ENCODE measurements at places on chromosomes 3 and 15.

GRCh38 chr3:69433121-69433968 lies 47.5 kb upstream of the FRMD4B start:
- DNase-seq = no peak

- DNase-seq = no peak
Observed at GRCh38 chr3:149371001-149371722, 6.3 kb downstream of the TM4SF1 start.

DNA sequence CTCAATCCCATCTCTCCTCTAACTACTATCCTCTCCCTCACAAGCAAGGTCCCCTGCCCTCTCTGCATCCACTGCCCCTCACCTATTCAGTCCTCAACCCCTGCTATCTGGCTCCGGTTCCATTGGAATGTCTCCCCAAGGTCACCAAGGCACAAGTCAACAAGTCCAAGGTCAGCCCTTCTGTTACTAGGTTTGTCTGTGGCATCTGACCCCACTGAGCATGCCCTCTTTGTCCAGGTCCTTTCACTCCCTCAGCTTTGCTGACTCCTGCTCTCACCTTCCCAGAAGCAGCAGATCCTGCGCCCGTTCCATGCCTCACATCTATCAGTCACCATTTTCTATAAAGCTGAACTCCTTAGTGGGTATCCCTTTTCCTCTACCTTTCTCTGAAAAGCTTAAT lies 8.3 kb upstream of the SEMA7A start:
- no peak for DNase-seq

GRCh38 chr3:169479314-169479939 lies 184.1 kb downstream of the MECOM start:
- no peak for DNase-seq

DNA sequence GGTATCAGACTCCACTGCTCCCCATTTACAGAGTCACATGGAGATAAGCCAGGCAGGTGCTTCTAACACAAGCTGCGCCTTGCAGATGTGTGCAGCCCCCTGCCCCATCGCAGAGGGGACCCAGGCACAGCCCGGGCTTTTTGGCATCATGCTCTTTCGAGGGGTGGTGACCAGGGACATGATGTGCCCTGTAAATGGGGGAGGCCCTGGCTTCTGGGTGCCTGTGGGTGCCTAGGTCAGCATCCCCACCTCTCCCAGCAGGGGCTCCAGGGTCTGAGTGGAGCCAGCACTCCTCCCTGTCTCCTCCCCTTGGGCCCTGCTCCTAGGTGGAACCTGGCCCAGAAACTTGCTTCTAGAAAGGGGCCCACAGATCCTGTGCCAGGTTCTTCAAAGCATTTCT lies 15.2 kb downstream of the TRPM1 start:
- DNase-seq = no peak

GRCh38 chr15:56077081-56077480 lies 83.7 kb upstream of the NEDD4 start:
- DNase-seq = no peak

DNA sequence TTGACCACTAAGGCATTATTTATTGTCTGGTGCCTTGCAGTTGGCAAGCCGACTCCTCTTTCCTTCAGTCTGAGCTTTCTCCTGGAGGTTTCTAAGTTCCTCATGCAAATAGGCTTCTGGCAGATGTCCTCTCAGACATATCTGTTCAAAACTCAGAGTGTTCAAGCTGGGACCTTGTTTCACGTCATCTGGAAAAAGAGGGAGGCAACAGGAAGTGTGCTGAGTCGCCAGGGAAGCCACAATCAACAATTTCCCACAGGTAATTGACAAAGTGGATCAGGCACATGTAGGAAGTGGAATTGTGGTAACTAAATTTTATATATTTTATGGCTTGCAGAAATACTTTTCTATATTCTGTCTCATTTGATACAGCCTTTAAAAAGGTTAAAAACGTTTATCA lies 14.6 kb downstream of the SCG5 start:
- DNase-seq = peak; percentile 14

- DNase-seq = no peak
Observed at GRCh38 chr3:106245400-106245799, 376.6 kb upstream of the CBLB start.

- DNase-seq = no peak
Observed at GRCh38 chr15:59833366-59833765, 144.2 kb upstream of the BNIP2 start.

DNA sequence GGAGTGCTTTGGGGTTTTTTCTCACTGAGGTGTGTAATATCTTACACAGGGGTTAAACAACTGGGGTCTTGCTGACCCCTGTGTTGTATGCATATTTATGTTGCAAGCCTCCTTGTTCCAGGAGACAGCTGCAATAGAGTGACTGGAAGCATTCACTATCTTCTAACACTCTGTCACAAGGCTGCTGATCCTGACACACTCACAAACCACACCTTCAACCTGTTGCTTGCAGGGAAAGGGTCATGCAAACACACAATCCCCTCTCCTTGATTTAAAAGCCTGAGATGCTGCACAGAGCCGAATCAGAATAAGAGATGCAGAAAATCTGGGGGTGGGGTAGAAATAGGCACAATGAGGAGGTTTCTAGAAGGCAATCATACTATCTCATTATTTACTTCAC lies 197.3 kb downstream of the CADPS start:
- DNase-seq = no peak

DNA sequence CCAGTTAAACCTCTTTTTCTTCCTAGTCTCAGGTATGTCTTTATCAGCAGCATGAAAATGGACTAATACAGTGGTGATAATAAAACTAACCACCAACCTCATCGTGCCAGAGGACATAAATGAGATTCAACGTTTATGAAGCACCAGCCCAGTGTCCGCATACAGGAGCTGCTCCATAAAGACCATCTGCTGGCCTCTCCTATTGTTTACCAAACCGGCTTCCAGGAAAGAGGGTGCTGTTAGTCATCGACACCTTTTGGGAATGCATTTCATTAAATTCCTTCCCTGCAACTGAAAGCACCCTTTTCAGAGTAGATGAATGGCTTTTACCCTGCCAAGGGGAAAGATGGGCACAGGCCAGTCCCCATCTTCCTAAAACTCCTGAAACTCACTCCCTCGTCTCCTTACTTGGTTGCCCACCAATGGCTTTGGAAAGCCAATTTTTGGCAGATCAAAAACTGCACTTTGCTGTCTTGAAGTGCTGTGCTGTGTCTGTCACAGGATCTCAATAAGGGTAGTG lies 122.1 kb downstream of the AQP9 start:
- no peak for DNase-seq

DNA sequence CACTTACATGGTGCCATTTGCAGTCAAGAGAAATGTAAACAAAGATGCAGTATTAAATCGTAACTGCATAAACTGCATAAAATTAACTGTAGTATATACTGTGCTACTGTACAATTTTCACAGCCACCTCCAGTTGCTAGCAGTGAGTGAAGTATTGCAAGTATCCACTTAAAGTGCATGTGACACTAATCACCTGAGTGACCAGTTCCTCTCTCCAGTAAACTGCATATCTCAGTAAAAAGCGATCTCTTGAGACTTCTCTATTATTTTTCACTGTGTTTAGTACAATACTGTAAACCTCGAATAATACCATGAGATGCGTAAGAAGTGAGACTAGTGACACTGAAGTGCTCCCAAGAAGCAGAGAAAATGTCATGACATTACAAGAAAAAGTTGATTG lies 111.7 kb upstream of the PLXND1 start:
- DNase-seq = no peak

DNA sequence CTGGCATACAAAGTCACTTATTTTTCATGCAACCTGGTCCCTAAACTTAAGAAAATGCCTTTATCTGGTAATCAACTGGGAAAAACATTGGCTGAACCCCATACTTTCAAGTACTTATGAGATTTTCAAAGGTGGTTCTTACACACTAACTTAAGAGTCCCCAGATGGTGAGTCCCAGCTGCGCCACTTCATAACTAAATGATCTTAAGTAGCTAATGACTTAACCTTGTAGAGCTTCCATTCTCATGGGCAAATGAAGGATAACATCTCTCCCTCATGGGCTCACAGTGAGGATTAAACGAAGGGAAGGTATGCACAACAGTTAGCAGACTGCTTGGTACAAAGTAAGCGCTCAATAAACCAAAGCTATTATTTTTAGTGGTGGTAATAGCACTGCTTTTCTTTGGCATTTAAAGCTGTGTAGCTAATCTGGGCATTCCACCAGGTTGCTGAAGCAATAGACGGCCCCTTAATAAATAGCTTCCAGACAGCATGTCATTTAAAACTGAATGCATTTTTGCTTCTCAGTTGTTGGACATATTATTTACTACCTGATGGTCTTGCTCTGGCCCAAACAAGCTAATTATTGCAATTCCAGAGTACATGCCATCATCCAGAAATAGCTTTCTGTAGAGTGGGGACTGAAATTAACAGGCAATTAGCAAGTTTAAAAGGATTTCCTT lies 55.4 kb downstream of the LIPC start:
- DNase-seq = no peak

All from Jurkat, Clone E6-1 (cell line).